ENCODE measurements at places on chromosomes 1 and 21.

GRCh38 chr1:3889936-3890335 lies 10.1 kb downstream of the C1orf174 start:
- DNase-seq: peak; percentile 51

DNA sequence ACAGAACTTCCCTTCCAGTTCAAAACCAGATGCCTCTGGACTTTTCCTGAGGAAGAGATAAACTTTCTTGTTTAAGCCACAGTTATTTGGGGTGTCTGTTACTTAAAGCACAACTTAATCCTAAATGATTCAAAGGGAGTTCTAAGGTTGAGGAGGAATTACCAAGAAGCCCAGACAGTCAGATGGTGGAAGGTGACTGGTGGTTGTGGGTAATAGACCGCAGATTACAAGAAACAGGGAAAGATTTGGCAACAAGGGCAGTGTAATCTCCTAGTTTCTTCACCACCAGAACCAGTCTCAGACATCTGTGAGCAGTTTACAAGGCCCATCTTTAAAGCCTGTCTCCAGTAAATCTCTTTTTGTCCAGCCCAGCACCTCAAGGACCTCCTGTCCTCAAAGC lies 130.1 kb upstream of the CTTNBP2NL start:
- no peak for DNase-seq

- no peak for DNase-seq
These were observed 456.1 kb upstream of the ADAMTS5 start for GRCh38 chr21:27423038-27423437.

DNA sequence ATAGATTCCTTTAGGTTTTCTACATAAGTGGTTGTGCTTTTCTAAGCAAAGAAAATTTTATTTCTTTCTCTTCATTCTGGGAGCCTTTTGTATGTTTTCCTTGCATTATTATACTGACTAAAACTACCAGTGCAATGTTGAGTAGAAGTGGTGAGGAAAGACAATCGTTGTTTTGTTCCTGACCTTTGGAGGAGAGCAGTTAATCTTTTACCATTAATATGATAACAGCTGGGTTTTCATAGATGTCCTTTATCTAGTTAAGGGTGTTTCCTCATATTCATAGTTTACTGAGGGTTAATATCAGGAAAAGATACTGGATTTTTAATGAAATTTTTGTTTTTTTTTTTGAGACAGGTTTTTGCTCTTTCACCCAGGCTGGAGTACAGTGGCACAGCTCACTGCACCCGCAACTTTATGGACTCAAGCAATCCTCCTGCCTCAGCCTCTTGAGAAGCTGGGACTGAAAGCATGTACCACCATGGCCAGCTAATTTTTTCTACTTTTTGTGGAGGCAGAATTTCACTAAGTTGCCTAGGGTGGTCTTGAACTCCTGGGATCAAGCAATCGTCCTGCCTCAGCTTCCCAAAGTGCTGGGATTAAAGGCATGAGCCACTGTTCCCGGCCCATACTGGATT lies 9.0 kb upstream of the KCTD3 start:
- no peak for DNase-seq

GRCh38 chr1:175687622-175688415 lies 55.6 kb downstream of the TNR start:
- DNase-seq: no peak

- no peak for DNase-seq
These were observed 46.2 kb downstream of the DISP3 start for GRCh38 chr1:11525151-11525505.

- DNase-seq: no peak
These were observed 101.5 kb downstream of the MRPL37 start for GRCh38 chr1:54301497-54301896.

DNA sequence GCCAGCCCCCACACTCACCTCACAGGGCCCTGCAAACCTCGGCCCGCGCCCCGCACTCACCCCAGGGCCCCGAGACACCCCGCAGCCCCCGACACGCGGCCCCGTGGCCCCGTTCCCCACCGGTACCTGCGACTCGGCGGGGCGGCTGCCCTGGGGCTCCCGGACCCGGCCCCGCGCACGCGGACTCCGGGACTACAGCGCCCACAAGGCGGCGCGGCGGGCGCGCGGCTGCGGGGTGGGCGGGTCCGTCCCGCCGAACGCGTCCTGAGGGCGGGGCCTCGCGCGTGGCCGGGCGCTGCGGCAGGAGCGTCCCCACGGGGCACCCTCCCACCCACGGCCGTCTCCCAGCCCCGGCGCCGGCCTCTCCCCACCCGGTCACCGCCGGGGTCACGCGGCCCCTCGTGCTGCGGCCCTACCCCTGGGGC lies at the start of gene SLC19A1:
Gene SLC19A1, minus strand, starts transcription at position 199 of the 425 bp plus-strand sequence. CDS start 4,481 bp downstream, outside the sequence.
- DNase-seq: peak; percentile 82

- no peak for DNase-seq
These were observed 25.5 kb downstream of the SYT2 start for GRCh38 chr1:202684716-202685115.

GRCh38 chr1:223242382-223242955 lies 99.4 kb upstream of the TLR5 start:
- no peak for DNase-seq

- DNase-seq: no peak
These were observed 7.2 kb upstream of the IGSF3 start for GRCh38 chr1:116674751-116675150.

GRCh38 chr1:234454926-234455325 lies 24.1 kb downstream of the TARBP1 start:
- DNase-seq: no peak

- DNase-seq: peak; percentile 43
These were observed 161.8 kb downstream of the NFIA start for GRCh38 chr1:61244114-61244513.

DNA sequence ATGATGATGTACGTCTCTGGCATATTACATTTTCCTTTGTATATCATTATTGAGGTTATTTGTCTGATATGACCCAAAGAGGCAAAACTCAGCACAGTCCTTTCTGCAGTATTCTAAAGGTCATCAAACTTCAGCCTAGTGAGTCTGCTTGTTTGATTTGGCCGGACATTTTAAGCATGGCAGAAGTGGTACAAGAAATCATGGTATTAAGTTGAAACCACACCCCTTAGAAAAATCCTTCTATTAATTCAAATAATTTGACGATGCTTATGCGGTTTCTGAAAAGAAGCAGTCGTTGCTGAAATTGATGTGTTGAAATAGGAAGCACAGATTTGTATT lies 5.1 kb downstream of the ETS2 start:
- DNase-seq: no peak

DNA sequence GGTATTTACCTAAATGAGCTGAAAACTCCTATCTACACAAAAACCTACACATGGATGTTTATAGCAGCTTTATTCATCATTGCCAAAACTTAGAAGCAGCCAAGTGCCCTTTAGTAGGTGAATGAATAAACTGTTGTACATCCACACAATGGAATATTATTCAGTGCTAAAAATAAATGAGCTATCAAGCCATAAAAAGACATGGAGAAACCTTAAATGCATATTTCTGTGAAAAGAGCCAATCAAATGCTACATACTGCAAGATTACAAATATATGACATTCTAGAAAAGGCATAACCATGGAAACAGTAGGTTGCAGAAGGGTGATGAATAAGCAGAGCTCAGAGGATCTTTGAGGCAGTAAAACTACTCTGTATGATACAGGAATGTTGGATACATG lies 23.3 kb downstream of the ABCB10 start:
- DNase-seq: no peak

GRCh38 chr1:156766298-156767100 lies 836 bp upstream of the PRCC start:
- DNase-seq: no peak

GRCh38 chr21:15195768-15196167 lies 131.0 kb upstream of the NRIP1 start:
- no peak for DNase-seq

- DNase-seq: no peak
These were observed 19.2 kb downstream of the SLC19A2 start for GRCh38 chr1:169466259-169467230.

DNA sequence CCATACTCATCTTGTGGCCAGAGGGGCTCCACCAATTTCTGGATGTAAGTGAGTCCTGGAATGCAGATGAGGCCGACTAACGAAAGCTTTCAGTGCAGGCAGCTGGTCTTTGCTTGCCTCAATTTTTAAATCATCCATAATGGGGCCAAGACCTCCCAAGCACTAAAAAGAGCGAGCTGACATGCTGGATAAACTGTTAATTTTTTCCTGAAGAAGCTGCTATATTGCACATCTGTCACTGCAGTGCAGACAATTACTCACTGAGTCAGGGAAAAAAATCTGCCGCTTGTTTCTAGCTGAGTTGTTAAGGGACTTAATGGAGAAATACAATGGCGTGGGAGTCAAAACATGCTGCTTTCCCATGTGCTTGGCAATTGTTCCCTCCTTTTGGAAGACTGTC lies 205.5 kb downstream of the GPATCH2 start:
- DNase-seq: no peak

GRCh38 chr1:236753516-236753915 lies 41.6 kb upstream of the MTR start:
- no peak for DNase-seq

- no peak for DNase-seq
These were observed 75.9 kb downstream of the IGSF21 start for GRCh38 chr1:18183533-18183932.

GRCh38 chr1:58266242-58266641 lies 280.3 kb downstream of the OMA1 start:
- no peak for DNase-seq

DNA sequence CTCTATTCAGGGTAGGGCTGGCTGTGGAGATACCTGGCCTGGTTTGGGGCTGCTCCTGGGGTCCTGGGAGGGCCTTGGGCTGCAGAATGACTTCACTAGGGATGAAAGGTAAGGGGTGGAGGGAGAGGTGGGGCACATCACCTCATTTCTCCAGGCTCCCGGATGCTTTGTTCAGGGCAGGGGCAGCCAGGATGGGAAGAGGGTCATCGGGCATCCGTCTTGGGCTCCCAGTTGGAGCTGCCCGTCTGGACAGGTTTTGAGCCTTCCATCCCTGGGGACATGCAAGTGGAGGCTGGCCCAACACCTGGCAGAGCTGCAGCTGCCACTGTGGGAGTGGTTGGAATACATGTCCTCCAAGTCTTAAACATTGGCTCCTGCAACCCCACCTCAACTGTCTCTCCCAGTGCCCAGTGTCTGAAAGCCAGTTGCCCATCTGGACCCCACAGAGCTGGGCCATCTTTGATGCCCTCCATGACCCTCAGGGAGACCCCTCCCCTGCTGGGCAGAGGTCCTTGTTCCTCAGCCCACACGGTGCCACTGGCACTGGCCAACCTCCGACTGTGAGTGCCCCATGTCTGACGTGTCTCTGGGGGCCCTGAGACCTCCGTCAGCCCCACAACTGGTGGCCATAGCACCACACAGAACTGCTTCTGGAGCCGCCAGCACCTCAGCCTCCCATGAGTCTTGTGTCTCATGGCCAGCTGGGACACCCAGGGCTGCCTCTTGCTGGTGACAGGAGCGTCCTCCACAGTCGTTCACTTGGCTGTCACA lies 52.8 kb downstream of the TRIM11 start:
- DNase-seq: no peak

GRCh38 chr21:43691086-43691795 lies 27.7 kb upstream of the PDXK start:
- no peak for DNase-seq

- DNase-seq: no peak
These were observed 91.9 kb downstream of the COLGALT2 start for GRCh38 chr1:183945428-183946319.

GRCh38 chr1:117275055-117275454 lies 64.3 kb upstream of the VTCN1 start:
- DNase-seq: no peak

GRCh38 chr21:45838634-45839033 lies 142.9 kb upstream of the COL6A1 start:
- DNase-seq: no peak

DNA sequence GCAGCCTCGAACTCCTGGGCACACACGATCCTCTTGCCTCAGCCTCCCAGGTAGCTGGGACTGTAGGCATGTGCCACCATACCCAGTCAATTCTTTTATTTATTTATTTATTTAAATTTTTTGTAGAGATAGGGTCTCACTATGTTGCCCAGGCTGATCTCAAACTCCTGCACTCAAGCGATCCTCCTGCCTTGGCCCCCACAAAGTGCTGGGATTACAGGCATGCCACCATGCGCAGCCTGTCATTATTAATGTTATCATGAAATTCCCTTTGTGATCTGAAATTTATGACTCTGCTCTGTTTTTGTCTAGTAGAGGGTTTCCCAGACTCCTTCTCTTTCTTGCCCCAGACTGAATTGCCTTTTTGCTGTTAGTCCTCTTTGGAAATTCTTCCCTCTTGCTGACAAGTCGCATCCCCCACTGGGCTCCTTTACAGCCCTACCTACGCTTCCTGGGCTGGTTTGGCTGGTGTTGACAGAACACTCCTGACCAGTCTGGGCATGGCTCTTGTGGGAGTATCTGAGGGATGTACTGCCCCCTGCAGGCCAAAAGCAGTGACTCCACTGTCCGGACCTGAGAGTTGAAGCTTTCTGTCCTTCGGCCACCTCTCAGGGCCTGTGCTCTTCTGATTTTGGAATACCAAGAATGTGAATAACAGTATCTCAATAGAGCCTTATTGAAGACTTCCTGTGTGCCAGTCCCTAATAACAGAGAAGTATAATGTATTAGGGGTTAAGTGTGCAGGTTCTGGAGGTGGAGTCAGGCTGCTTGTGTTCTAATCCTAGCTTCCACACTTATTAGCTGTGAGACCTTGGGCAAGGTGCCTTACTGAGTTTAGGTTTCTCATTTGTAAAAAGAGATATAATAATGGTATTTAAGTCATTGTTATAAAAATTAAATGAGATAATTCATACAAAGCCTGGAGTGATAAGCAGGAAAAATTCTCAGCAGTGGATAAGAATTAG lies 28.2 kb downstream of the TCEANC2 start:
- peak; percentile 73 for DNase-seq

DNA sequence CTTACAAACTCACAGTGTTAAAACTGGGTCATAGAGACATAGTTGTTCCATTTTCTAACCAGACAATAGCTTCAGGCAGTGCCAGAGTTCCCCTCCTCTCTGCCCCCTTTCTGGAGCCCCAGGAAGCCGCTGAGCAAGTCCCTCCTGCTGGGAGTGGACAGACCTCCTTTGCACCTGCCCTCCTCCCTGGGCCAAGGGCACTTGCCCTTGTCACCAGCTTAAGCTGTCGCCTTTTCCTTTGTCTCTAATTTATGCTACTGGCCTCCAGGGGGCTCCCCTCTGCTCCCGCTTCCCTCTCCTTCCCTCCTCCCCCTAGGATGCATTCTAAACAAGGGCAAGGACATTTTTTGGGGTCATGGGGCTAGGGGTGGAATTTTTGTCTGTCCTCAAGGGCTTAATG lies 182.4 kb downstream of the MIS18A start:
- no peak for DNase-seq

- DNase-seq: no peak
These were observed 118.2 kb downstream of the FOXD2 start for GRCh38 chr1:47555841-47556560.

- DNase-seq: peak; percentile 79
These were observed 179.0 kb downstream of the ADSS2 start for GRCh38 chr1:244272471-244273261.

GRCh38 chr1:233759665-233760064 lies 144.8 kb upstream of the SLC35F3 start:
- no peak for DNase-seq

GRCh38 chr1:201597551-201598230 lies 58.8 kb downstream of the NAV1 start:
- no peak for DNase-seq
